ENCODE measurements at places on chromosomes 12 and 14.
A peak's percentile ranks its signal among the peaks of the same experiment; 100 is the strongest.

- DNase-seq, result no peak
Measured at GRCh38 chr12:88338486-88338885, 196.4 kb downstream of the TMTC3 start.

- DNase-seq, result no peak
Measured at GRCh38 chr12:64943686-64944085, 119.2 kb downstream of the TBC1D30 start.

- DNase-seq, result no peak
Measured at GRCh38 chr12:40142001-40142744, 36.3 kb upstream of the SLC2A13 start.

DNA sequence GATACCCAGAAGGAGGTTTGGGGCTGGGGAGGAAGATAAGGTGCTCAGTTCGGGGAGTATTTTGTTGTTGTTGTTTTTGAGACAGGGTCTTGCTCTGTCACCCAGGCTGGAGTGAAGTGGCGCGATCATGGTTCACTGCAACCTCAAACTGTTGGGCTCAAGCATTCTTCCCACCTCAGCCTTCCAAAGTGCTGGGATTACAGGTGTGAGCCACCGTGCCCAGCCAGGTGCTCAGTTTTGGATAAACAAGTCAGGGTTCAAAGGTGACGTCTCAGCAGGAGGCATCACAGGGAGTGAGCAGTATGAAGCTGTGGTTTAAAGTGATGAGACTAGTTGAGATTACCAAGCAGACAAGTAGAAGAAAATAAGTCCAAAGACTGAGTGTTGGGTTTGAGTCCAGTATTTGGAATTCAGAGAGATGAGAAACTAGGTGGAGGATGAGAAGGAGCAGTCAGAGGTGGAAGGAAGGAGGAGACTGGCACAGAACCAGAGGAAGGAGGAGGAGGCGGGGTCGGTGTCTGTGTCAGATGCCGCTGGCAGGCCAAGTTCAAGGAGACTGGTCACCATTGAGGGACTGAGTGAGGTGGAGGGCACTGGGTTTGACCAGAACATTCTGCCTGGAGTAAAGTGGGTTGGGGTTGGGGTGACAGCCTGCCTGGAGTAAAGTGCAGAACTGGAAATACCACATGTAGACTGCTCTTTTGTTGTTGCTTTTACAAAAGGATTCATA is 16.1 kb downstream of the SLC35E3 start:
- DNase-seq, result peak; percentile 9

DNA sequence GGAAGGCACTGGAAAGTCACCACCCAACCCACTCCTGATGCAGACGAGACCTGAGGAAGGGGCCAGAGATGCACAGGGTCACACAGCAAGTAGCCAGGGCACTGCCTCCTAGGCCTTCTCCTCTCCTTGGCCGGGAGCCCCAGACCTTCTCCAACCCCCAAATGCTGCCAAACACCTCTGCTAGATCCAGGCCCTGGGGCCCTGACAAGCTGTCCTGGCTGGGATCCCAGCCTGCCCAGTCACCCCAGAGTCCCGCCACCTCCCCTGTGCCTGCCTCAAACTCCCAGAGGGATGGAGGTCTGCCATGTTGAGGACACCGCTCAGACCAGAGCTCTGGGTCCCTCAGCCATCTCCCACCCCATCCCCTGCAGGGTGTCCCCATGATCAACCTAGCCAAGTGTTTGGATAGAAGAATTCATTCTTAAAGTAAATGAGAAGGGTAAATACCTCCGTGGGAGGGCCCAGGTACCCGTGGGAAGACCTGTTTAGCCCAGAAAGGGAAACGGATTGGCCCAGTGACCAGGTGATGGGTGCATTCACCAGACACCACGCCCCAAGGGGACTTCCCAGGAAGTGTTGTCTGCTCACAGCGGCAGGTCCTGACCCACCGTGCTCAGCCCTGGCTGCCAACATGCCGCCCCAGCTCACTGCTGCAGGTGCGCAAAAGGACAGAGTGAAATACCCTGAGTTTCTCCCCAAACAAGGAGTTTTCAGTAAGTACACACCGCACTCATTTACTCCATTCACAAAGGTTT is 4.6 kb upstream of the DIO3 start:
- DNase-seq, result no peak

- DNase-seq, result no peak
Measured at GRCh38 chr14:101933209-101933608, 31.2 kb upstream of the DYNC1H1 start.
